NCI-H146 (cell line): ENCODE measurements at places on chromosomes 6 and 20.

GRCh38 chr6:37205175-37205996, 35.4 kb downstream of the PIM1 start:
- DNase-seq, result no peak

DNA sequence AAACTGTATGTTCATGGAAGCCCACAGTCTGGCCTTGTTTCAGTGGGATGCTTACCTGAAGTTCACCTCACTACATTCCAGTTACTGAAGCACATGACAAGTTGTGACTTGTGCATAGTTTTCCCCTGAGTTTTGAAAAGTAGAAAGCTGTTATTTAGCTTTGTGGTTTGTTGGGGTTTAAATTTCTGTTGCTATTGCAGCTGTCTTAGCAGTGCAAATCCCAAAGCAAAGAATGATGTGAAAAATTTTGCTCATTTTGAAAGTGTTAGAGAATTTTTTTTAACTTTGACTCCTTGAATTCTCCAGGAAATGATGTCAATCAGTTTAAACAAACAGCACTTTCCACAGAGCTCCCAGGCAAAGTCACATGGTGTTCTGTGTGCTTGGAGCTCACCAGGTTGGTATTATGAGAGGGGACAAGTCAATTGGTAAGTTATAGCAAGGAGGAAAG, 268.4 kb downstream of the ADGRG6 start:
- no peak for DNase-seq

GRCh38 chr6:16518265-16518664, 243.0 kb downstream of the ATXN1 start:
- DNase-seq, result no peak

DNA sequence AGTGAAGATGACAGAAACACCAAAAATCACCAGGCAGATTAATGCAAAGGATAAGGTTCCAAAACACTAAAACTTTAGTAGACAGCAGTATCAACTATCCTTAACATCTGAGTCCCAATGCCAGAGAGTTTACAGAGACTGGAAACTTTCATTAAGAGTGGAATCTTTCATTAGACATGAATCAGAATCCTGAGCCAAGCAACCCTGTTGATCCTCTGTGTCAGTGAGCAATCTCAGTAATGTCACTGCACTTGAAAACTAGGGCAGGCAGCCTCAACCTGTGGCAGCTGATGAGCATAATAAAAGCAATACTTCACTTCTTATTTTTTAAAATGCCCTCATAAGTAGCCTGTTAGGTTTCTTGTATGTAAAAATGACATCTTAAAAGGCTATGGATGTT, 252.8 kb upstream of the PLN start:
- no peak for DNase-seq

GRCh38 chr6:7262746-7263518, 50.1 kb downstream of the SSR1 start:
- no peak for DNase-seq

DNA sequence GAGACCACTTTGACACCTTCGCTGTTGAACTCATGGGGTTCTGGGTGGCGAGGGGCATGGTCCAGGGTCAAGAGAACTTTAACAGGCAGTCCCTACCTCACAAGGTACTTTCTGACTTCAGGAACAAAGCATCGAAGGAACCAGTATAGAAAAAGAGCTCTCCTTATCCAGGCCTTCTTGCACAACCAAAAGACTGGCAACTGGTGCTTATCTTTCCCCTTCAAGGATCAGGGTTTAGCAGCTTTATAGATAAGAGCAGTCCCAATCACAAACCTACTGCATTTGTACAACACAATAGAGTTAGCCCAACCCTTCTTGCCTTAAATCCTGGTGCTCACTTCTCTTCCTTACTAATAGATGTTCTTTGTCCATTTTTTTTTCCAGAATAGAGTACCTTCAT, 116.3 kb downstream of the SNX5 start:
- DNase-seq, result no peak

DNA sequence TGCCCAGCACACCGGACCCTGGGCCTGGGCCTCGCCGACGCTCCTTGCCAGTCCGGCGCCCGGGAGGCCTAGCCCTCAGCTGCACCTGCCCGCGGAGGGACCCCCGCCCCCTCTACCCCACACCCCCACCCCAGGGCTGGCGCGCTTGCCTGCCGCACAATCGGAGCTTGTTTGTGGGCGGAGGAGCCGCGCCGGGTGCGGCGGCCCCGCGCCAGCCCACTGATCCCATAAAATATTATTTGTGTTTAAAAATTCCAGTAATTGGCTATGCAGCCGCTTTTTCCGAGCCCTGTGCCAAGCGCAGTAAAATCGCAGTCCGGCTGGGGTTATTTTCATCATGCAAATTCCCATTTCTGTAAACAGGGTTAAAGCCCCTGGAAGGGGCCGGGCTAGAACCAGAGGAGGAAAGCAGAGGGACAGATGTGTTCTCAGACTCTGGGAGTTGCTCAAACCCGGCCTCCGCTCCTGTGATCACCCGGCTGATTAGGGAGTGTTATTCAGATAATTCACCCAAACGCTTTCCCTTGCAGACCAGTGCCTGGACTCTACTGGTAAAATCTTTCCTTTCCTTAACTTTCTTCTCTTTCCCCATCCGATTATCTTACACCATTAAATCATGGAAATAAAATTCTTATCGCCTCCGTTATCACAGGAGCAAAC, 93.1 kb downstream of the NCR2 start:
- peak; percentile 60 for DNase-seq

DNA sequence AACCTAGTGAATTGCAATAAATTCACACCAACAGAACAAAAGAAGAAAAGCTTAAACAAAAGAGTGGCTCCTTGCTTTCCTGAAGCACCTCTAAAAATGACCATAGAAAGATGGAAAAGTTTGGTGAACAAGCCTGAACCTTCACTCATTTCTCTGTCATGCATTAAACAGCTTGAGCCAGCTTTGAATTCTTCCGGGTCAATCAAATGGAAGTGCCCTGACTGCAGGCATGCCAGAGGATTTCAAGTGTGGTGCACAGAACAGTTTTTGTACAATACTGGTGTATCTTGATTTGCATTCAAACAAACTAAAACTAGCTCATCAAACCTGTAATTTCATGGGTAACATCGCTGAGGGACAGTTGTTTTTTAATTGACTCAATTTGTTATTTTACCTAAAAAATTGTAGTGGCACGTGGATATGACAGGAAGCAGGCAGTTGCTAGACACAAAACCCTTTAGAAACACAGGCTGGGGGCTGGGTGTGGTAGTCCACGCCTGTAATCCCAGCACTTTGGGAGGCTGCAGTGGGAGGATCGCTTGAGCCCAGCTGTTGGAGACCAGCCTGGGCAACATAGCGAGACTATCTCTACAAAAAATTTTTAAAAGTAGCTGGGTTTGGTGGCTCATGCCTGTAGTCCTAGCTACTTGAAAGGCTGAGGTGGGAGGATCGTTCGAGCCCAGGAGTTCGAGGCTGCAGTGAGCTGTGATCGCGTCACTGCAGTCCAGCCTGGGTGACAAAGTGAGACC, 9.1 kb downstream of the CASS4 start:
- DNase-seq, result no peak

- no peak for DNase-seq
Observed at GRCh38 chr6:169382735-169383134, 129.1 kb upstream of the THBS2 start.

GRCh38 chr6:81625216-81625615, 127.3 kb downstream of the TENT5A start:
- DNase-seq, result no peak

GRCh38 chr20:45823949-45824835, 2.9 kb downstream of the TNNC2 start:
- DNase-seq, result peak; percentile 79

- no peak for DNase-seq
Observed at GRCh38 chr6:39804466-39805065, 12.4 kb downstream of the DAAM2 start.

DNA sequence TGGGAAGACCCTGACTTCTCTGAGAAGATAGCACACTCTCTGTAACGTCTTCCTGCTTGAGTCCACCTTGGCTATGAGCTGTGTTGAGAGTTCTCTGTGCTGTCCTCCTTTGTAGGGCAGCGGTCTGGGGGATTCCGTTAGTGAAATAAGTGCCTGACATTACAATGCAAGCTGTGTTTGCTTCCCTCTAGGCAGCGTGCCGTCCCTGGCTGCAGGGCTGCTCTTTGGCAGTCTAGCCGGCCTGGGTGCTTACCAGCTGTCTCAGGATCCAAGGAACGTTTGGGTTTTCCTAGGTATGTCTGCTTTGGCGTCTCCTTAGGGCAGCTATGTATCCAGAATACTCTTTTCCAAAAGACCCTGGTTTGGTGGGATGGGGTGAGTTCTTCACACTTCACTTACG, 2.8 kb downstream of the TMEM14C start:
- DNase-seq, result no peak

- DNase-seq, result no peak
Observed at GRCh38 chr6:6438286-6438685, 117.8 kb upstream of the F13A1 start.

- no peak for DNase-seq
Observed at GRCh38 chr20:49356676-49357075, 78.8 kb upstream of the ZNFX1 start.

DNA sequence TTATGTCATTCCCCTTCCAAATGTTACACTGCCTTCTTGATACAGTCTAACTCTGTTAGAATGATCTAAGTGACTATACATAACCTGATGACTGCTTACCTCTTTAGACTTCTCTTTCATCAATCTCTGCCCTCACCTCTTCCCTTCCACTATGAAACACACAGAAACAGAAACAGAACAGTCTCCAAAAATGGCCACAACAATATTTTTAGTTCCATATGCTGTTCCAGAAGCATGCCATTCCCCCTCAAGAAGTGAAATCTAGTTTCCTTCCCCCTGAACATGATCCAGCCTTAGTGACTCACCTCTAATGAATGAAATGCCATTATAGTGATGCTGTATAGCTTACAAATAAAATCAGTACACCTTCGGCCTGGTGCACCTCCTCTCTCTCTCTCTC, 229.3 kb upstream of the TENT5A start:
- no peak for DNase-seq

GRCh38 chr20:31675828-31676608, 38.3 kb downstream of the COX4I2 start:
- DNase-seq, result no peak

DNA sequence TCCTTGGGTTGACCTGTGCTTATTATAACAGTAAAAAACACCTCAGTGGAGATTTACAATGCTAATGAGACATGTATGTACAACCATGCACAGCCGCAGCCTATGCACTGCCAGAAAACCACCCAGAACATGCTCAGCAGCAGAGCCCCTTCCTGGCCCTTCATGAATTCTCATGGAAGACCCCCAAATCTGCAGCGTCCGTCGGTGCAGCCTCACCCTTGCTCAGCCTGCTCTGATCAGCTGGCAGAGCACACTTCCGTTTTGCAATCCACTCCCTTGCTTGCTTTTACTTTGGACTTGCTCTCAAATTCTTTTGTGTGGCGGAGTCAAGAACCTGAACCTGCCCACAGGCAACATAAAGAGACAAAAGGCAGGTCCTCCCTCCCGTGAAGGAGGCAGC, 378.2 kb upstream of the SULF2 start:
- DNase-seq, result no peak

DNA sequence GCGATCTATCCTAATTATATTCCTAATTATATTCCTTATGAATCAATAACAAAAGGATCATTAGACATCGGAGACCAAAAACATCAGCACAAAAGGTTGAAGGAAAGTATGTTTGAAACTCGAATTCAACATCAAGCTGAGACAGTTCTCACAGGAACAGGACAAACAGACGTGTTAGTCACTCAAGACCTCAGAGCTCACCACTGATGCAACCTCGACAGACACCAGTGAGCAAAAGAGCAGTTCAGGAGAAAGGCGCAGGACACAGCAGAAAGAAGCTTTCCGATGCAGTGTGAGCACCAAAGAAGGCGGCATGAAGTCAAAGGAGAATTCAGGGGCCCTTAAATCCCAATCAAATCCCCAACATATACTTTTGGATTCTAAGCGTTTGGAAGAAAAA, 6.3 kb upstream of the RAMACL start:
- no peak for DNase-seq

DNA sequence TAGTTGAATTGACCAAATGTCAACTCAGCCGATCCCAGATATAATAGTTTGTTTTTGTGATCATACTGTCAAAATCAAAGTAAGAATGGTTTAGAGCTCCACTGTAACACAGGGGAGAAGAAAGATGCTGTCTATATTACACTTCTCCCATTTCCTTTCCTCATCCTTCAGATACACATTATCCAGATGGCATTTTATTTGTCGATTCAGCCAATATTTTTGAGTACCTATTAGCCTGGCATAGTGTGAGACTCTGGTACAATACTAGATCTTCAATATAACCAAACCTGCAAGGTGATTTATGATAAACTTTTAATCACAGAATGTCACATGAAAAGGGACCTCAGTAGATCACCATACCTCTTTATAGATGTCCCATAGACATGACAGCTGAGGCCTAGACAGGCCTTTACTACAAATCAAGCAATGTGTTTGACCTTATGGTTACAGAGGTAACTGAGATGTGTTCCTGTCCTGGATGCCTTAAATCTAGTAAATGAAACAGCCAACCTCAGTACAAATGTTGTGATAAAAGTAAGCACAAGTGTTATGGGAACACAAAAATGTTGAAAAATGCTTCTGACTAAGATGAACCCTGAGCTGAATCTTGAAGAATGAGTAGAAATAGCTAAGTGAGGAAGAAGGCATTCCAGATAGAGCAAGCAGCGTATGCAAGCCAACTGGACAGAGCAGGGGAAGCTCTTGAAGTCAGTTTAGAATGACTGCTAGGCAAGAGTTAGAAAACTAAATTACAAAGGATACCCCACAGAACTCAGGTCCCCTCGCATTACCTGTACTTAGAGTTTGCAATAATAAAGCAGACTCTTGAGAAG, 1.9 kb downstream of the FBXO9 start:
- no peak for DNase-seq

DNA sequence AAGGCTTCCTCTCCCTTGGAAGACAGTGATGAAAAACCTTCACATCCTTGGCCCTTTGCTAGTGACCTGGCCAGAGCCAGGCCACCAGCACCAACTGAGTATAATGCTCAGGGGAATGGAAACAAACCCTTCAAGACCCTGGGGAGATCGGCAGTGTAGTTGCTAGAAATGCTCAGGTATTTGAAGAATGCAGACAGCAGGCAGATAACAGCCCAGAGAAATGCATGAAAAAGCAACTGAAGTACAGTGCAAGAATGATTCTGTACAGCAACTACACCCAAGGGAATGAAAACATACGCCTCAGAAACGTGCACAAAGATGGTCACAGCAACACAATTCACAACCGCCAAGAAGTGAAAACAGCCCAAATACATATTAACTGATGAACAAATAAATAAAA, 41.1 kb downstream of the PPP1R3G start:
- no peak for DNase-seq

DNA sequence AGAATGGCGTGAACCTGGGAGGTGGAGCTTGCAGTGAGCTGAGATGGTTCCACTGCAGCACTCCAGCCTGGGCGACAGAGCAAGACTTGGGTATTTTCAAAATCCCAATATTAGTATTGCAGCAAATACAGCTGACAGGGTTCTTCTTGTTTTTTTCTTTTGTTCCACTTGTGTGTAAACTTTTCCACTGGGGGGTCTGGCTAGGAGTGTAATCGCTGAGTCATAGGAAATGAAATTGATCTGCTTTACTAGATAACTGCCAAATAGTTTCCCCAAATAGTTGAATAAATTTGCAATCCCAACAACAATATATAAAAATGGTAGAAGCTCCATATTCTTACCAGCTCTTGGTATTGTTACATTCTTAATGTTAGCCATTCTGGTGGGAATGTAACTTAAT, 526.0 kb upstream of the SOX4 start:
- no peak for DNase-seq

GRCh38 chr20:36084897-36085613, 69.5 kb upstream of the EPB41L1 start:
- DNase-seq, result no peak
